Ammon's horn (tissue), 1 donor: ENCODE measurements at places on chromosomes 1 and 21.

- DNase-seq, result no peak
These were observed 237.3 kb downstream of the SLC44A5 start for GRCh38 chr1:75373542-75374159.

DNA sequence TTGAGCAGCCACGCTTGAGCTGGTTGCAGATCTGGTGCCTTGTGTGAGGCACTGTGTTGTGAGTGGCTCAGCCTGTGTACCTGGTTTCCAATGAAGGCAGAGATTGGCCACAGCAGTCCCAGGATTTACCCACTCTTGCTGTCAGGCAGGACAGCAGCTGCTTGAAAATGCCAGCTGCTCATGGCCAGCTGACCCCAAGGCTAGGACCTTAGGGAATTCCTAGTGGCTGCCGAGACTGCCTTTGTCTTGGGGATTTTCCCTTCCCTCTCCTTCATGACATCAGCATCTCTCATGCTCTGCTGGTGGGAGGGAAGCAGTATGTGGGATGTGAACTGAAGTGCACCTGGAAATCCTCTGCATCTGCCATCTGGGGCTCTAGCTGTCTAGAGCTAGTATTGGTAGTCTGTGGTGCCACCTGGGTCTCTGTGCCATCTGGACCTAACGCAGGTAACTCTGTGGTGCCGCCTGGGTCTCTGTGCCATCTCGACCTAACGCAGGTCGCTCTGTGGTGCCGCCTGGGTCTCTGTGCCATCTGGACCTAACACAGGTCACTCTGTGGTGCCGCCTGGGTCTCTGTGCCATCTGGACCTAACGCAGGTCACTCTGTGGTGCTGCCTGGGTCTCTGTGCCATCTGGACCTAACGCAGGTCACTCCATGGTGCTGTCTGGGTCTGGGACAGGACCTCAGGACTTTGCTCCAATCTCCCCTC is 3.8 kb upstream of the LRRC47 start:
- no peak for DNase-seq

DNA sequence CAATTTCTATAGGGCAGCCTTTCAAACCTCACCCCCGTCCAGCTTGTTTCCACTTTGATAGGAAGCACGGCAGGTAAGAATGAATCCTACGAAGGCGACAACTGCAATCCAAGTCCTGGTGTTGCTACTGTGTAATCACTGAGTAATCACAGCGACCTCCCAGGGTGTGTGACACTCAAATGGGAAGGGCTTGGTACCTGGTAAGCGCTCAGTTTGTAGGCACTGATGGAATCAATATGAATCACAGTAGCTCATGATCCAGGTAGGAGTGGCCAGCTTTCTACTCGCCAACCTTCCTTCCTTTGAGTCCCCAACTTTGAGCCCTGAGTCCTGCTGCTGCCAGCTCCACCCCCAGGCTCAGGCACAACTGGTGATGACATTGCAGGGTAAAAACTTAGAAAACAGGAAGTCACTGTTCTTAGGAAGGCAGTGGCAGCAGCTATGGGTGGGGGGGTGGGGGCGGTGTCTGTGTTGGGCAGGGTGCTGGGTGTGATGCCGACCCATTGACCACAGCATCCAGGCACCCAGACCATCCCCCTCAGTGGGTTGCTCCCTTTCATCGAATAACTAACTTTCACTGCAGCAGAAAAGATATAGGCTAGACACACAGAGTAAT is 70.7 kb downstream of the CD247 start:
- DNase-seq, result no peak

GRCh38 chr1:66788231-66788939 is 12.7 kb downstream of the INSL5 start:
- no peak for DNase-seq

DNA sequence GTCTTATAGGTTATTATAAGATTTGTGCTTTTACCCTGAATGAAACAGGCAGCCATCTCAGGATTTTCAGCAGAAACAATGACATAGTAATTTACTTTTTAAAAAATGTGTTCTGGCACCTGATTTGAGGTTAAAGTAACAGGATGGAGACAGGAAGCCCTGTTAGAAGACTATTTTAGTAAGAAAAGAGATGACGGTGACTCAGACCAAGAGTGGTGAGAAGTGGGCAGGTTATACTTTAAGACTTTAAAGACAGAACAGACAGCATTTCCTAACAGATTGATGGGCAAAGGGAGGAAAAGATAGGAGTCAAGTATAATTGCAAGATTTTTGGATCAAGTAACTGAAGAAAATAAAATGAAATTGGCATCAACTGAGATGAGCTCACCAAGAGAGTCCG is 436.8 kb upstream of the NR5A2 start:
- no peak for DNase-seq

GRCh38 chr1:219210067-219210466 is 36.4 kb downstream of the LYPLAL1 start:
- DNase-seq, result no peak

DNA sequence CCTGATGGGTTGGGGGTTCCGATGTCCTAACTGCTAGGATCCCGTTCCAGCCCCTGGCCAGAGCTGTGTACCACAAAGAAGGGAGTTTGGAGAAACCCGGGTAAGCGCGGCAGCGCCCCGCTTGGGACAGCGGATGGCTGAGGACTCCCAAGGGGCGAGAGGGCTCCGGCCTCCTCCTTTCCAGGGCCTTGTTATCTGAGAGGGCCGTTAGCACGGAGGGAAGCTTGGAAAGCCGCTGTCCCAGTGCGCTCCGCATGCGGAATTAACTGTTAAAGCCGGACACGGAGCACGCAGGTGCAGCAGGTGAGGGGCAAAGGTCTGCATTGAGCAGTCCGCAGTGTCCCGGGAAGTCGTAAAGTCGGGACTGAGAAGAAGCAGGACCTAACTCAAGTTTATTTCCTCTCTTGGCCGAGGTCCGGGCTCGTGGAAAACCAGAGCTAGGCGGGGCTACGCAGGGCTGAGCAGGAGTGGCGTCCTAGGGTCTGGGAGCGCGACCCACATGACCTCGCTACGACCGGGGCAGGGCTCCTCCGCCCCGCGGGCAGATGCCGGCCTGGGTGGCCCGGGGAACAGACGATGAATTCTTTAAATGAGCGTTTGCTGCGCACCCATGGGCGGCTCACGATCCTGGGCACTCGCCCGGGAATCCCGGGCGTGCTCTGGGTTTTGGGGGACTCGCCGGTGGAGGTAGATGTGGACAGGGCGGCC is 4.5 kb downstream of the LHX4 start:
- DNase-seq, result no peak

DNA sequence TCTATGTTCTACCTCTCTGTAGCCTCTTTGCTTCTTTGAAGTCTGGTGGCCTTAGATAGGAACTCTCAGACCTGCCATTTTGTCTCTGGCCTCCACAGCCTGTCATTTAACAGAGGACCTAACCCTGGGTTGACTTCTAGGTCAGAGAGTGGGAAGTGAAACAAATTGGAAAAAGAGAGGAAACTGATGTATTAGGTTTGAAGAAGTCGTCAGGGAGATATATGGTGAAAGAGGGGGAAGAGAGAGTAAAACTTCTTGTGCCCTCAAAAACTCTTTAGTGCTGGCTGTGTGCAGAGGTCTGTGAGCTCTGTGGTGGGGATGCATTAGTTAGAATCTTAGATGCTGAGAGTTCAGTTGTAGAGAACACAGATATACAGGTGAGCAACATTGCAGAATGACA is 30.2 kb upstream of the CD1D start:
- peak; percentile 62 for DNase-seq

DNA sequence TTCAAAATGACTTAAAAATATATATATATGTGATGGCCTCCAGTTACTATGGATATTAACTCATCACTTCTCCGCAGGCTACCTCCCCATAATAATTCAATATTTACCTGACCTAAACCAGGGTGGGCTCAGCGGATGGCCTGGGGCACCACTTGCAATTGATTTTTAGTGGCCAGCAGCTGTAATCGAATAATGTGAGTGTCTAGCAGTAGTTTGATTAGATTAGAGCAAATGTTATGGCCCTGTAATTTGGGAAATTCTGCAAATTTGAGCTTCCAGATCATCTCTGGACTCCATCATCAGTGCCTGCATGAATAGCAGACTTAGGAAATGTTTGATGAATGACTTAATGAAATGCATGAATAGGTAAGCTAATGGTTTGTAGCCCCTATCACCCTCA is 14.7 kb downstream of the SUSD4 start:
- DNase-seq, result no peak

- no peak for DNase-seq
These were observed 14.0 kb upstream of the CD247 start for GRCh38 chr1:167532375-167532774.

GRCh38 chr1:54892586-54892985 is 5.6 kb upstream of the DHCR24 start:
- no peak for DNase-seq

DNA sequence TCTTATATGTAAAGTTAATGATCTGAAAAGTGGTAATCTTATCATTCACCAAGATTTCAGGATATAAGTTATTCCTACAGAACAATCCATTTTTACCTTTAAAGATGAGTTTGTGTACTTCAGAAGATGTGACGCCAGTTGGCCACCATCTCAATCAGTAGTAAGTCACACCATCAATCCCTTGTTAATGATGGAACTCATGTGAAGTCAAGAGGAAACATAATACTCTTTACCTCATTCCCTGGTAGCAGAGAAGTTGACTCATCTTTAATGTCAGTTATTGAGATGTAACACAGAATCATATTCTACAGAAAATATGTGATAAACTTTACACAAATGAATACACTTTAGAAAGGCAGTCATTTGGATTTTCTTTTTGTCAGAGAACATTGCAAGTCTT is 38.2 kb downstream of the MRPL39 start:
- no peak for DNase-seq

DNA sequence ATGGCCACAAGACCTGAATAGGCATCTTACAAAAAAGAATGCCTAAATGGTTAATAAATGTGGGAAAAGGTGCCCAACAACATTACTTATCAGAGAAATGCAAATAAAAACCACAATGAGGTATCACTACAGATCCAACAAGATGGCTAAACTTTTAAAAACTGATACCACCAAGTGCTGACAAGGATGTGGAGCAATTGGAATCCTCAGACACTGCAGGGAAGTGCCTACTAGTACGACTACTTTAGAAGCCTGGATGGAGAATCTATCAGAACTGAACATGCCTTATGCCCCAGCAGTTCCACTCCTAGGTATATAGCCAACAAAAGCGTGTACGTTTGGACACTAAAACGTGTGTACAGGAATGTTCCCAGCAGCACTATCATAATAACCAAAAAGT is 19.9 kb downstream of the TNFRSF8 start:
- DNase-seq, result no peak

DNA sequence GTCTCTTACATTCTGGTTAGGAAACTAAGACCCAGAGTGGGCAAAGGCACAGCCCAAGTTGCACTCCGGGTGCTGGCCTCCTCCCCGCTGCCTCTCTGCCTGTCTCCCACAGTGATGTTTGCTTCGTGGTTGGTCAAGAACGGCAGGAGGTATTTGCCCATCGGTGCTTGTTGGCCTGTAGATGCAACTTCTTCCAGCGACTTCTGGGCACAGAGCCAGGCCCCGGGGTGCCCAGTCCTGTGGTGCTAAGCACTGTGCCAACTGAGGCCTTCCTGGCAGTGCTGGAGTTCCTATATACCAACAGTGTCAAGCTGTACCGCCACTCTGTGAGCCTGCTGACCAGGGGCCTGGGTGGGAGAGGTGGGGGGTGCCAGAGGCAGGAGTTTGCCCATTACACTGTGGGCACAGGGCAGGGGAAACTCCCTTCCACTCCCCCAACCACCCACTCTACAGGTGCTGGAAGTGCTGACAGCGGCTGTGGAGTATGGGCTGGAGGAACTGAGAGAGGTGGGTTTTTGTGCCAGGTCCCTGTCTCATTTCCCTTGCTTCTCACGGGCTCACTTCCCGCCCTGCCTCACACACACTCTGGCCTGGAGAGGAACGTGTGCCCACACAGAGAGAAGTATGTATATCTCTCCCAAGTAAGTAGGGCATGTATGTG is 1.9 kb downstream of the BTBD19 start:
- DNase-seq, result no peak

- DNase-seq, result no peak
These were observed 236.9 kb downstream of the RERE start for GRCh38 chr1:8580566-8580965.

DNA sequence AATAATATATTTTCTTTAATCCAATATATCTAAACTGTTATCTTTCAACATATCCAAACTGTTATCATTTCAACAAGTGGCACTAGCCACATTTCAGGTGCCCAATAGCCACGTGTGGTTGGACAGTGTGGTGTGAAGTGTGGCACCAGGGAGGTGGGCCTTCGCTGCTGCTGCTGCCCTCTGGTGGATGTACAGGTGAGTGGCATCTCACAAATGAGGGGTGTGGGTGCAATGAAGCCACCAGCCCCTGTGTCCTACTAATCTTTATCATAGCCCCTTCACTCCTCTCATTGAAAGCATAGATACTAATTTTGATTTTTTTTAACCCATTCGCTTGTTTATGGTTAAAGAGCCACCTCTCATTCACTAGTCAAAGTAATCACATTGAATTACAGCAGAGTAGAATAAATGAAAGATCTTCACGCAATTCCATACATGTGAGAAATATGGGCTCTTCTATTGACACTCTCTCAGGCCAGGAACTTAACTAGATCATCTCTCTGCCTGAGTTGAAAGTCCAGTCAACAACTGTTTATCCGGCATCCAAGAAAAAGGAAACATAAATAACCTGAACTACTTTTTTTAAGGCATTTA is 499.2 kb downstream of the OMA1 start:
- DNase-seq, result no peak

GRCh38 chr1:93908394-93909145 is 660 bp downstream of the GCLM start:
- DNase-seq, result peak; percentile 15

DNA sequence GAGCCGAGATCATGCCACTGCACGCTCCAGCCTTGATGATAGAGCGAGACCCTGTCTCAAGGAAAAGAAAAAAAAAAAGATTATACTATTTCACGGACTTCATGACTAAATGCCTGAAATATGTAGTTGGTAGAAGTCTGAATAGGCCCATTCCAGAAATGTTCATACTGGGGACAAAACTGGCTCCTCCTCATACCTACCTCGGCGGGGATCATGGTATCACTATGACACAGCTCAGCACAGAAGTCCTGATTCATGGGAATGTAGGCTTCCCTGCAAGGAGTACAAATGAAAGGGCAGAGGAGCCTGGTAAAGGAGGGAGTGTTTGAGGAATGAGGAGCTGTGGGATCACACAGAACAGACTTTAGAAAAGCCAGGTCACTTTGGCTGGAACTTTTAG is 5.0 kb downstream of the SPATA46 start:
- no peak for DNase-seq
